ENCODE measurements at places on chromosomes 11 and 22.

DNA sequence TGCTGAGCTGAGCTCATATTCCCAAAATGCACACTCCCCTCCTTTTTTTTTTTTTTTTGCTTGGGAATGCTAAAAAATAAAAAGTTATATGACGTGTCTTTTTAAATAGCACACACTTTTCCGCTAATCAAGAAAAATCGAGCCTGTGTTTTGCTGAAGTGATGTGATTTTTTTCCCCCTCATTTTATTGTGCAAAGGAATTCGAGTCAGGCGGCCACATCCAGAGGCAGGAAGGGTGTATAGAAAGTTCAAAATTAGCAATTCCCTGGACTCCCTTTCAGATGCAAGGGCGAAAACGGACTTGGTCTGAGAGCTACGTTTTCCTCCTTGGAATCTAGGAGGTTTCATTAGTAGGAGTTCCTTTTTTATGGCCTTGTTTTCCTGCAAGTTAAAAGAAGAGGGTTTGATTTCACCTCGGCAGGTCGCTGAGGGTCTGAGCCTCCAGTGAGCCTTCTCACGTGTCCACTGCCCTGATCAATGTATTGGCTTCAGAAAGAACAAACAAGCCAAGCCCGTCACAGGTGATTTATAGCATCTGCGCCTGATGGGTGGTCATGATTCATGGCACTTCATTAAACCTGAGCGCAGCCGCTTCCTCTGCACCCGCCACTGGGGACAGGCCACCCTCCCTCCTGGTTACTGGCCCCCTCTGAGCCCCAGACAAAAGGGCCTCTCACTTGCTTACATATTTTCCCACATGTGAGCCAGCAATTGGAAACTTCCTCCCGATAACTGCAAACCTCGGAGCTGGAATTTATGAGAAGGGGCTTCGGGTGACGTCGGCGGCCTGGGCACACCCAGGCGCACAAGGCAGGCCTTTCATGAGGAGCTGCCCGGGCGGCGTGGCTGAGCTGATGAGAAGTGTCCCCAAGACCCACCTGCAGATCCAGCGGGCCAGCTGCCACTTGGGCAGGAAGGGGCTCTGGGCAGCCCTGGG, 64.4 kb upstream of the LINC01488 start:
- no peak for DNase-seq

DNA sequence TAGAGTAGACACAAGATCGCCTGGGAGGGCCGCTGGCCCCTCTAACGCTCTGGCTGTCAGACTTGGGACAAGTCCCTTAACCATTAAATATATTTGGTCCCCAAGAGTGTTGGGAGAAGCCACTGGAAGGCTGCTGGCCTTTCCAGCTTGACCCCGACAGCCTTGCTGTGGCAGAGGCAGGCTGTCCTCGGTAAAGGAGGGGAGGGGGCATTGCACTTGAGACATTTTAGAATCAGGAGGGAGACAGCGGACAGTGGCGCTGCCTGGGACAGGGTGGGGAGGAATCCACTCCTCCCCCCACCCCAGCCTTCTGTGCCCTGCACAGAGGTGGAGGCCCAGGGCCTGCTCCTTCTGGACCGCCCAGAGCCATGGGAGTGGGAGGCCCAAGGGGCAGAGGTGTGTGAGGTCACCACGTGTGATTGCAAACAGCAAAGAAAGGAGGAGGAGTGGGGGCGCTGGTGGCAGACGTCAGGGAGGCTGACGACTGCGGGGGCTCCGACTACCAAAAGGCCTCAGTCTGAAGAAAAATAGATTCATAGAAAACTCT, 28.9 kb downstream of the APOL1 start:
- no peak for DNase-seq

- DNase-seq, result no peak
Measured at GRCh38 chr11:5366856-5367255, 15.5 kb downstream of the OR51B6 start.

- DNase-seq, result no peak
Measured at GRCh38 chr11:89381094-89381493, 110.1 kb downstream of the NOX4 start.

DNA sequence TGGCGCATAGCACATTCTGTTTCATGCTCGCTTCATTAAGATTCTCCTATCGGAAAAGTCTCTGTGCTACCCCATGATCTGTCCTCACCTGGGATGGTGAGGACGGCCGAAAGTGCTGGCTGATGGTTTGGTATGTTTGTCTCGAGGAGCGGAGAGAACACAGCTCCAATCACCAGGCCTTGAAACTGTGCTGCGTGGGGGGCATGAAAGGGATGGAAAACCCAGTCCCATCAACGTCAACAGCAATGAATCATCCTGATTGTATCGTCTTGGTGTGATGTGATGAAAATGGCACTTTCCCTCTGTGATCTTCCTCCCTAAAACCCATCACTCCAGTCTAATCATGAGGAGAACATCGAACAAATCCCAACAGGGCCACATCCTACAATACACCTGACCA, 8.4 kb downstream of the FXYD6 start:
- DNase-seq, result no peak

DNA sequence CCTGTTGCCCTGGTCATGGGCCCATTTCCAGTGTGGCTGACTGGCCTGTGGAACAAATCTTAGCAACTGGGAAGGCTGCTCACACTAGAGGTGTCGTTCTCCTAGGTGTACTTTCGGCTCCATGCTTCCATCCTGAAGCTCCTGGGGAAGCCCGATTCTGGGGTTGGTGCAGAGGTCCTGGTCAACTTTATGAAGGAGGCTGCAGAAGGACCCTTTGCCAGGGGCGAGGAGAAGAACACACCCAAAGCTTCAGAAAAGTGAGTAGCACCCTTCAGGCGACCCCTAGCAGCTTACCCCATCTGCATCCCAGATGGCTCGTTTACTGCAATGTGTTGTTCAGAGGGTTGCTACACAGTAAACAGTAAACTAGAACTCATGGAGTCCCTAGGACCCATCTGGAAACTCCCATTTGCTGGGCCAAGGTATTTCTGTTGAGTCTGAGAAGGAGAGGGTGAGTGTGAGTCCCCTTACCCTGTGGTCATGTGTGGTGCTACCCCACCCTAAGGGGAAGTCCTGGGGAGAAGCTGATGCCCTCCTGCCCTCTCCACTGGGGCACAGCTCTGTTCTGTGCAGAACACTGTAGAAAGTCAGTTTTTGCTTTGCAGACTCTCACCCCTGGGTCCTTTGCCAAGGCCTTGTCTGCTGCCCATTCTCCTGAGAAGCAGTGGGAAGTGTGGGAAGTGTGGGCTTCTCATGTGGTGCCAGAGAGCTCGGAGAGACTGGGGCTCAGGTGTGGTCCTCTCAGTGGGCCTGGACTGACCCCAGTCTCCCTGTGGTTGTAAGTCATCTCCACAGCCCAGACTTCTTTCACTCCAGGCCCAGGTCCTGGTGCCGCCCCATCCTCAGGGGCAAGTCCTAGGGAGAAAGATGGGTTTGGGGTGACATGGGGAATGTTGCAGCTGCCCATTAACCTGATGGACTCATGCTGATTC, 85.0 kb downstream of the CABIN1 start:
- DNase-seq, result no peak

- no peak for DNase-seq
Measured at GRCh38 chr11:5531053-5531831, 14.7 kb upstream of the UBQLNL start.

Data from NCI-H1930 (cell line).